ENCODE measurements at places on chromosomes 6 and 20. TPM values are rescaled to one million over a fixed set of nuclear protein-coding genes. Genes with fewer than 3 reads are reported as not detected.

AKAP12 gene
- 196 TPM for total RNA-seq

TNNC2 gene
- 0.12 TPM for total RNA-seq

NOX3 gene
- not detected for total RNA-seq

MEA1 gene
- 106 TPM for total RNA-seq

MLIP gene
- not detected for total RNA-seq

NFATC2 gene
- total RNA-seq, result 7.7 TPM

ANKRD66 gene
- not detected for total RNA-seq

FAM209A gene
- 0.37 TPM for total RNA-seq

CFAP61 gene
- 0.44 TPM for total RNA-seq

SLC32A1 gene
- total RNA-seq, result not detected

SSTR4 gene
- 0.43 TPM for total RNA-seq

MCCD1 gene
- total RNA-seq, result not detected

FILIP1 gene
- total RNA-seq, result 0.40 TPM

BPIFB2 gene
- total RNA-seq, result not detected

CST4 gene
- not detected for total RNA-seq

DEFB118 gene
- total RNA-seq, result not detected

TRIM15 gene
- total RNA-seq, result not detected

RNF217 gene
- total RNA-seq, result 6.8 TPM

All from A549 treated with dexamethasone at 1 μM for 4 hours (cell line).